ENCODE measurements at places on chromosomes 4 and X.

- DNase-seq: peak; percentile 96
Measured at GRCh38 chr4:98260579-98261404, at the start of gene RAP1GDS1. Gene RAP1GDS1 (plus strand): TSS chr4:98261384. CDS start chr4:98261566, 182 bp downstream.

DNA sequence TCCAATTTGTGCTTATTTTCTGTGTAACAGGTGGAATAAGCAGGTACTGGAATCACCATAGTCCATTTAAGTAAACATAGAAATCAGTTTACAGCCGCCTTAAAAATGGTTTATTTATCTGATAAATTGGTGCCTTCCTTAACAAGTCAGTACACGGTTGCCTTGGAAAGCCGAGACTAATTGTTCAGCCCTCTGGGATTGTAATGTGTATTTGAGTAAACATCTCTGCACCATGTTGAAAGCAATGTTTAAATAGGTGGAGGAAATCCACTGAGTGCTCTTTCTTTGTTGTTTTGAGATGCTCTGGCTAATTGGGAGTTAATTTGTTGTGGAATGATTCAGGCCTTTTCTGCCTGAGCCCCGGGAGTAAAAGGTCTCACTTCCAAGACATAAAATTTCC is 45.7 kb upstream of the ADRA2C start:
- DNase-seq: no peak

DNA sequence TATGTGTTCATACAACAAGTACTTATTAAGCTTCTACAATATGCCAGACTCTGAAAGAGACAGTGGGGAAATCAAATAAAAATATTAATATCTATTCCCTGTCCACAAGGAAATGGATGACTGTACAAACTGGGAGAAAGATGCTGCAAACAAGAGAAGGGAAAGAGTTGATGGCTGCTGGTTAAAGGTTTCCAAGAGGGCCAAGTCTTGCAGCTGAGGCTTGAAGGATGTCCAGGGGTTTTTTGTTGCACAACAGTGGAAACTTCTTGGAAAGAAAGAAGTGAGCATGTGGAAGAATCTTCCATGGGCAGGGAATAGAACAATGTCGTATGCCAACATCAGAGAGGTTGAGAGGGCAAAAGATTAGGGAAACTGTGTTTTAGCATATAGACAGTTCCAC is 95.8 kb downstream of the MID1 start:
- DNase-seq: no peak

DNA sequence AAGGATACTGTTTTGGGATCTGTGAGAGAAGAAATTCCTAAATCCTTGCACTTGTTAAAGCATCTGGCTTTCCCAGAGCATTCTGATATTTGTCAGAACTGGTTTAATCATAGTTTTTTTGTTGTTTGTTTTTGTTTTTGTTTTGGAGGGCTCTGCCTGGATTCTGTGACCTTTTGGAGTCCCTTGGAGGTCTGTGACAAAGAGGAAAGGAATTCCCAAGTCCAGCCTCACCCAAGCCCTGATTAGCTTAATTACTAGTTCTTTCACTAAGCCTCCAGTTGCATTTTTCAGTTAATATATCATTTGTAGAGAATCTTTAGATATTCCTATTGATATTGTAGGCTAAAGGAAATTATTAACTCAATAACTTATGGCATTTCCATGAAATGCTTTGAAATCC is 711 bp downstream of the ACE2 start:
- no peak for DNase-seq

GRCh38 chr4:8939160-8939839 is 67.7 kb upstream of the HMX1 start:
- DNase-seq: no peak
